HFF-Myc (cell line): ENCODE measurements at places on chromosomes 4 and X.

- no peak for DNase-seq
Observed at GRCh38 chr4:14855719-14856061, 146.6 kb upstream of the CPEB2 start.

GRCh38 chrX:72117636-72118210 lies 14.0 kb downstream of the RTL5 start:
- DNase-seq, result no peak

GRCh38 chrX:48531358-48531959 lies 8.1 kb upstream of the TBC1D25 start:
- peak; percentile 42 for DNase-seq

- DNase-seq, result no peak
Observed at GRCh38 chrX:22758807-22759481, 240.8 kb upstream of the DDX53 start.

DNA sequence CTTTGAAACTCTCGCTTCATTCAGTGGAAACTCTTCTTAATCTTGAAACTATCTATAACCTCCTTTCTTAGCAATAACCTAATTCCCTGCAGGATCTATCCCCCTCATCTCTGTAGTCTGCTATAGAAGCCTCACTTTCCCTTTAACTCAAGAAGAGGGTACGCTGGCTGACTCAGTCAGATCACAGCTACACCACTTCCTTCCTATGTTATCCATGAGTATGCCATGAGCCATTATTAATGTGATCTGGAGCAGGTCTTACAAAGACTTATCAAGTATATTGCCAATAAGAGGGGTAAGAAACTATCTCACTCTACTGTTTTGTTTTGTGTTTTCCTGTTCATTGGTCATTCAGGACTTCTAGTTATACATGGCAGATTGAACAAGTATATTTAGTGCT lies 165.3 kb downstream of the PJA1 start:
- DNase-seq, result no peak
